Progenitor cell of endocrine pancreas (in vitro differentiated cells): ENCODE measurements at places on chromosomes 7 and 10.

GRCh38 chr7:142668495-142668894 lies 80.8 kb upstream of the PRSS1 start:
- no peak for DNase-seq

GRCh38 chr7:108368466-108368865 lies 87.8 kb downstream of the NRCAM start:
- DNase-seq, result no peak

DNA sequence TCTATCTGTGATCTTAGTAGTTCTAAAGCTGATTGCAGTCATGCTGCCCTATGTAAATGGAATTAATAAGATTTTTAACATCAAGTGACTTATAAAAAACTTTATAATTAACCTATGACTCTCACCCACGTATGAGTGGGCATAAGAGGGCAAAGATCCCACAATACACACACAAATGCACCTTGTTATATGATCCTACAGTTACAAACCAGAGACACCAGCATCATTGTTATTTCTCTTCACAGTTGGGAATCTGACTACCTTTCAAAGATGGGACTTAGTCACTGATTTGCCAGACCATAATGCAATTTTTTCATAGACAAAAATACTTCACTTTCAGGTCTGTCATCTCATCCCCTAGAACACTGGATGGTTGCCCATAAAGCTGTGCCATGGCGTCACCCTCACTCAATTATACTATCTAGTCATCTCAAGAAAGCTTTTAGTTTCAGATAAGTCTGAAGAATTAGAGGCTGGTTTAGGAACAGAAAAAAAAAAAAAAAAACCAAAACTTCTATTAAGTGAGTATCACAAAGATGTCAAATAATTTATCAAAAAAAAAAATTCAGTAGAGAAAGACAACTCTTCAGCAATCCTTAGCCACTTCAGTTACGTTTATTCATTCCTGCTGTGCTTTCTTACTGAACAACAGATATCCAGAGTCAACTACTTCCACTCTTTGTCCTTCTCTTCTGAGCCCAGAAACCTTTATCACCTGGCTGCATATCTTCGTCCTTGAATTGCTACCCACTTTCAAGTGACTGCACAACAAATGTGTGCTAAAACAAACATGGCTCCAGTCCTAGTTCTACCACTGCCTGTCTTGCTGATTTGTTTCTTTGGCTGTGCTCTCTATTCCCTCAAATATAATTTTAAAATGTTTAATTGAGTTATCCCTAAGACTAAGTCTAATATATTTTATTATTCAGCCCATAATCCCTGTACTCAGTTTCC lies 175.0 kb upstream of the CHRM2 start:
- DNase-seq, result no peak

GRCh38 chr10:50577681-50578350 lies 45.9 kb downstream of the SGMS1 start:
- DNase-seq, result no peak
